ENCODE measurements at places on chromosomes 1 and 21. TPM values are rescaled to one million over a fixed set of nuclear protein-coding genes. Genes with fewer than 3 reads are reported as not detected.

CFHR4 gene
- not detected for total RNA-seq

CFHR1 gene
- total RNA-seq = not detected

IGSF3 gene
- 0.96 TPM for total RNA-seq

SDC3 gene
- 0.49 TPM for total RNA-seq

ILDR2 gene
- total RNA-seq = 10.5 TPM

BGLAP gene
- total RNA-seq = 3.4 TPM

SORT1 gene
- 0.32 TPM for total RNA-seq

NPPB gene
- not detected for total RNA-seq

LCE2B gene
- total RNA-seq = not detected

C1QA gene
- total RNA-seq = not detected

SEMA4A gene
- total RNA-seq = 17.4 TPM

ESRRG gene
- not detected for total RNA-seq

NTRK1 gene
- total RNA-seq = 0.67 TPM

FCMR gene
- 52.1 TPM for total RNA-seq

LCE1A gene
- not detected for total RNA-seq

ARL8A gene
- 30.6 TPM for total RNA-seq

ADCY10 gene
- total RNA-seq = 0.24 TPM

TFF1 gene
- not detected for total RNA-seq

MYCL gene
- not detected for total RNA-seq

HSD3B2 gene
- total RNA-seq = not detected

HIVEP3 gene
- total RNA-seq = 13.2 TPM

LRRC53 gene
- total RNA-seq = not detected

MPL gene
- total RNA-seq = not detected

TMEM53 gene
- 4.9 TPM for total RNA-seq

EFNA1 gene
- total RNA-seq = 0.32 TPM

USP33 gene
- total RNA-seq = 35.6 TPM

Measured in activated naive CD4-positive, alpha-beta T cell treated with anti-CD3 and anti-CD28 coated beads for 36 hours (primary cell).